ENCODE measurements at places on chromosomes 4 and X.

DNA sequence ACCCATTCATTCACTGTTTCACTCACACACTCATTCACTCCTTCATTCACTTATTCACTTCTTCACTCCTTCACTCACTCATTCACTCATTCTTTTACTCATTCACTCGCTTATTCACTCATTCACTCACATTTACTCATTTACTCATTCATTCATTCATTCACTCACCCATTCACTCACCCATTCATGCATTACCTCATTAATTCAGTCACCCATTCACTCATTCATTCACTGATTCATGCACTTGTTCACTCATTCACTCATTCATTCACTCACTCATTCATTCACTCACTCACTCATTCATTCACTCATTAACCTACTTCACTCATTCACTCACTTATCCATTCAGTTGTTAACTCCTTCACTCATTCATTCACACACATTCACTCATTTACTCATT lies 70.8 kb downstream of the STK32B start:
- DNase-seq = no peak

- no peak for DNase-seq
Observed at GRCh38 chr4:183816882-183817509, 88.1 kb upstream of the STOX2 start.

- DNase-seq = peak; percentile 85
Observed at GRCh38 chrX:150508451-150509367, 59.7 kb upstream of the MTM1 start.

DNA sequence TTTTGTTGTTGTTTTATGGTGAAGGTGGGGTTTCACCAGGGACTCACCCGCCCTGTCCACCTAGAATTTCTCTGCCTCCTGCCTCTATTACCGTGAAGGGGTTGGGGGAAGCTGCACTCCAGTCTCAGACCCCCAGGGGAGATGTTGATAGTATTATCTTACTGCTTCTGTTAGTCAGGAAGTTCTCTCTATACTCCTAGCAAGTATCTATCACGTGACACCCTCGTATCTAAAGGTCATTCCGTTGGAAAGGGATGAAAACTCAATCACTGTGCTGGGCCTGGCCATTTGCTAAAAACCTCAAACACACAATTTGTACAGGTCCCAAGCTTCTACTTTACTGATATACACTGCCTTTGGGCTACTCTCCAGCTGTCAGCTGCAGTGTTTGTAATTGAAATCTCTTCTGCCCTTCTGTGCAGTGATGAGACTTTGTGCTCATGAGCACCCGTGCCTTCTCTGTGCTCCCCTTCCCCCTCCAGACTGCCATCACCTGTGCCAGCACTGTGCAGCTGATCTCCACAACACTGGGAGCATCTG lies 188.5 kb upstream of the ANXA3 start:
- no peak for DNase-seq

GRCh38 chr4:99248714-99249113 lies 29.7 kb upstream of the ADH6 start:
- no peak for DNase-seq

DNA sequence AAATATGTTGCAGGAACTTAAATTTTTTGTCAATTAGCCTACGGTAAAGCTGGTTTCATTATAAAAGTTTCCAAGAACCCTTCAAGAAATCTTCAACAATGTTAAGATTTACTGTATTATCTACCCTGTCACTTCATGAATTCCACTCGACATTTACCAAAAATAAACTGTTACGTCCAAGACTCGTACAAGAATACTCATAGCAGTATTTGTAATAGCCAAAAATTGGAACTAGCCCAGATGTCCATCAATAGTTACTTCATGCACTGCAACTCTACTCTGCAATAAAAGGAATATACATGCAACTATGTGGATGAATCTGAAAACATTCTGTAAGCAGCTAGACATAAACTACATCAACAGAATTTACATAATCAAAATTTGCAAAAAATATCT lies 13.4 kb downstream of the RBMX start:
- DNase-seq = no peak

- DNase-seq = no peak
Observed at GRCh38 chr4:139142980-139143379, 34.0 kb downstream of the ELF2 start.

GRCh38 chrX:153818571-153819383 lies 11.6 kb downstream of the PDZD4 start:
- peak; percentile 77 for DNase-seq

GRCh38 chrX:45557387-45557786 lies 356.7 kb upstream of the DIPK2B start:
- no peak for DNase-seq

GRCh38 chrX:103734125-103734760 lies 23.5 kb downstream of the TMEM31 start:
- DNase-seq = no peak

DNA sequence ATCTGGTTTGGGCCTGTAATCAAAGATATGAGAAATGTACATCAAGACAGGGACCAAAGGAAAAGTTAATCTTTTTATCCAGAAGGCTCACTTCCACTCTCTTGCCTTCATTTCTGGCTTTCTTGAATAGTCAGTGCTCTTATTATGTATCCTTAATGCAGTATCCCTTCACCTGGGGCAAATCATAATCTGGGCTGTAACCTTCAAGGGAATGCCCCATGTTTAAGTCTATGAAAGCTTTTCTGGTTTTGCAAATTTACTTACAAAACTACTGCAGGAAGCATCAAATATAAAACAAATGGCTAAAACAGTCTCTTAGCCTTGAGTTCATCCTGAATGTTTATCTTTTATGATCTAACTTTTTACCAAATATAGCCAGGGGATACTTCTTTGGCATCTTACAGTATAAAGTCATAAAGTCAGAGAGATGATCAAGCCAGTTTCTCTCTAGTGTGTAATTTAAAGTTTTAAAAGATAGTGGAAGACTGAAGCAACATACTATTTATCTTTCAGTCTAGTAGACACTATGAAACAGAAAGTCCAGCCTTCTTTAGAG lies 1214.8 kb downstream of the STIM2 start:
- DNase-seq = no peak

GRCh38 chr4:77800483-77801259 lies 18.5 kb downstream of the CNOT6L start:
- no peak for DNase-seq

GRCh38 chrX:72046447-72046846 lies 85.3 kb downstream of the RTL5 start:
- DNase-seq = no peak

DNA sequence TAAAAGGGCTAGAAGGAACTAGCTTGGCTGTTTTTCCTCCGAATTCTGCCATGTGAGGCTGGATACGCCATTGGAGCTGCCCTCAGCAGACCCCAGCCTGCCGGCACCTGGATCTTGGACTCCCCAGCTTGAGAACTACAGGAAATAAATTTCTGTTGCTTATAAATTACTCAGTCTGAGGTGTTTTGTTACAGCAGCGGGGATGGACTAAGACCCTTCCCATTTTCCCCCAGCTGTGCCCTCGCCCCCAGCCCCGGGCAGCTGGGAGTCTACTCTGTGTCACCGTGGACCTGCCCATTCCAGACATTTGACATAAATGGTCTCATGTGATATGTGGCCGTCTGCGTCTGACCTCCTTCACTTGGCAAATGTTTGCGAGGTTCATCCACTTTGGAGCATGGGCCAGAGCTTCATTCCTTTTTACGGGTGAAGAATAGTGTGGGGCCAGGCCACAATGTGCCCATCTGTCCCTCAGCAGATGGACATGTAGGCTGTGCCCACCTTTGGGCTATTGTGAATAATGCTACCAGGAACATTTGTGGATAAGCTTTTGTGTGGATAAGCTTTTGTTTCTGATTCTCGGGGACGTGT lies 30.7 kb upstream of the SPON2 start:
- DNase-seq = peak; percentile 4

- no peak for DNase-seq
Observed at GRCh38 chrX:153684467-153685155, 3.1 kb upstream of the SLC6A8 start.

DNA sequence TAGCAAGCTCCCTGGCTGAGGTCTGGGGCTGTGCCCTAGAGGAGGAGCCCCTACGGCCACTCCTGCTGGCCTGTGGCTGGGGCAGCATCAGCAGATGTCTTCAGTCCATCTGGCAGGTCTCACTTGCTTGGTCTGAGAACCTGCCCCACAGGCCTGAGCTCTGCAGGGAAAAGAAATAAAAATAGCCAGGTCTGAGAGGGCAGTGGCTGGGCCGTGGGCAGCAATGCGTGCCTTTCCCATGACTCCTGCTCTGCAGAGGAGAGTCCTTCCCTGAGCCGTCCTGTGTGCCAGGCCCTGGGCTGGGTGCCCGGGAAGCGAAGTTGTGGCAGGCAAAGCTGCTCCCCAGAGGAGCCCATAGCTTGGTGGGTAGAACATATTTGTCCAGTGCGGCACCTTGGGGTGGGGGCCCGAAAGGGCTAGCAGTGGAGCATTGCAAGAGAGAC lies 11.3 kb upstream of the KIAA0232 start:
- DNase-seq = peak; percentile 29

GRCh38 chrX:55758033-55758432 lies 40.5 kb downstream of the RRAGB start:
- no peak for DNase-seq

- no peak for DNase-seq
Observed at GRCh38 chr4:128571747-128572146, 237.8 kb upstream of the JADE1 start.

- DNase-seq = no peak
Observed at GRCh38 chr4:149754526-149754925, 61.1 kb downstream of the IQCM start.

DNA sequence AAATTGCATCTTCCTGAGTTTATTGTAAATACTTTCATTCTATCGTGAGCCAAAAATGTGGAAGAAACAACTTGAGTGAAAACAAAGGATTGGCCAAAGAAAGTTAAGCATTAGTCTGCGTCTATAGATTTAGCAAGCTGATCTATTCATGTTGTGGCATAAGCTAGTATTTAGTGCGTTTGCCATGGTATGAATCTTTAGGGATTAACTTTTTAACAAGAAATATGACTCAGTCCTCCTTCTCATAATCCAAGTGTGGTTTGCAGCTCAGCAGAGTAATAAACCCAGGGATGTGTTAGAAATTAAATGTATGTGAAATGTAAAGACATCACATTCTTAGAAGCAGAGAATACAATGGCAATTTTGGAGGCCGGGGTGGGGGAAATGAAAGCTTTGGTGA lies 1110.9 kb downstream of the NLGN4X start:
- no peak for DNase-seq

DNA sequence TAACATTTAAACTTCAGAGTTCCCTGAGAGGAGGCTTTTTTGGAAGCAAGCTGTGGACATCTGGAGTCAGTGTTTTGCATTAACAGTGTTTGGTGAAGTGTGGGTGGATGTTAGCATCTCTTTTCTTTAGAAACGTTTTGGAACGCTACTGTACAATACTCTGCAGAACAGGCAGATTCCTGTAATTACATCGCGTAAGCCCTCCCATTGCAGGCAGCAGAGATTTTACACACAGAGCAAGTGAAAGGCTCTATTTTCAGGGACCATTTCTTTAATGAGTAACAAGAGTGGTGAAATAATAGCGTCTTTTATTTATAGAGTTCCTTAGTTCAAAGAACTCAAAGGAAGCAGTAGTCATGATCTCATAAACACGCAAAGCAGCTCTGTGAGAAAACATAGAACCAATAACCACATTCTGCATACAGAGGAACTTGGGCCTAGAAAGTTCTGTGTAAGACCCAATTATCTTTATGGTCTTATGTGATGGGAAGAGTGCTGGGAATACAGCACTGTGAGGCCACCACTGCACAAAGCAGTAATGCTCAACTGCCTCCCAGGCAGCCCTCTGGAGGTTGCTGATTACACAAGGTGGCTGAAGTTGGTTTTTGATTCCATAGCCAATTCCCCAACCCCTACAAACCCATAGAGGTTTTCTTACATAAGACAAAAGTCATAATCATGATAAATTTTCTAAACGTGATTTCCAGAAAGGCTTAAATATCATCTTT lies 298.7 kb upstream of the EPHA5 start:
- DNase-seq = no peak

DNA sequence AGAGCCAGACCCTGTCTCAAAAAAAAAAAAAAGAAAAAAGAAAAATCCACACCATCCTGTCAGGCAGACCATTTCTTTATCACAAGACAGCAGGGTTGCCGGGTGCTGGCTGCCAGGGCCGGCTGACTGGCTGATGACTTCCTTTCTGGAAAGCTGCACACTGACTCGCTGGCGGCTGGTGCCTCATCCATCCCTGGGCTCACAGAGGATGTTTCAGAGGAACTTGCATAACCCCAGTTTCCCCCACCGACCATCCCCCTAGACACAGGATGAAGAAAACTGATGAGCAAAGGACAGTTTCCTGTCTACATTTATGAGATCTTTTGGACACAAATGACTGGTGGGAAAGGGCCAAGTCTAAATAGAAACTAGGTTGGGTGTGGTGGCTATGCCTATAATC lies 14.1 kb downstream of the HPSE start:
- DNase-seq = no peak

GRCh38 chr4:3522326-3522640 lies 9.9 kb downstream of the LRPAP1 start:
- no peak for DNase-seq

GRCh38 chr4:88963817-88964216 lies 93.2 kb downstream of the FAM13A start:
- DNase-seq = no peak

GRCh38 chr4:8595237-8596087 lies 2.9 kb downstream of the CPZ start:
- DNase-seq = no peak

DNA sequence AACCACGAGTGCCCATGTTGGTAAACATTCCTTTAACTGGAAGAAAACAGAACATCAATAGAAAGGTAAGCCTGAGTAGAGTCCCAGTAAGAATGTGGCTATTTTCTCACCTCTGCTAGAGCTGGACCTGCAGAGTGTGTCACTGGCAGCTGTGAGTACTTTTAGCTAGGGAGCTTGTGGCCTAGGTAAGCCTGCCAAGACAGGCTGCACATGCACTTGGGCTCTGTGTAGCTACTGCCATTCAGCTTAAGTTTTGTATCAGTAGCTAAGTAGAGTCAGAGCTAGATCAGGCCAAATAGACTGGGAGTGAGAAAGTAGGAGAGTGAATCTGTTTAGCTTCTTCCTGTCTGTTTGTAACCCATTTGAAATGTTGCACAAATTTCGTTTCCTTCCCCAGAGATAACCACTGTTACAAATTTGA lies 35.3 kb downstream of the RBPJ start:
- peak; percentile 26 for DNase-seq

DNA sequence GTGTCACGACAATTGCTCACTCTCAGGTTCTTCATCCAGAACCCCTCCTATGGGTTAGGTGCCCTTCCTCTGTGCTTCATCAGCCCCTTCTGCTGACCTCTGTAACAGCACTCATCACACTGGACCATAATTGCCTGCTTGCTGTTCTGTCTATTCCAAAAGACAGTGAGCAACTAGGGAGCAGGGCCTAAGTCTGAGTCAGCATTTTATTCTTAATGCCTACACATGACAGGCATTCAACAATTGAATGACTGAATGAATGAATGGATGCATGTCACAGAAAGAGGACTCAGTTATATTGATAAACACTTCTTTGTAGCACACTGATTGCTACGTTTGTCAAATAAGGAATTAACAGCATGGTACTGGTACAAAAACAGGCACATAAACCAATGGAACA lies 317.0 kb downstream of the ZIC3 start:
- DNase-seq = no peak

GRCh38 chr4:169311643-169312365 lies 41.0 kb upstream of the SH3RF1 start:
- DNase-seq = no peak

GRCh38 chr4:124157396-124158083 lies 555.0 kb downstream of the ANKRD50 start:
- no peak for DNase-seq
